Adrenal gland (tissue), 19 donors: ENCODE measurements at places on chromosomes 4 and X. TPM values are rescaled to one million over a fixed set of nuclear protein-coding genes. Genes with fewer than 3 reads are reported as not detected.

- H3K36me3 ChIP-seq: no peaks in the 10 kb centered on the region
- H3K27me3 ChIP-seq: no peaks in the 10 kb centered on the region
- H3K4me1 ChIP-seq: no peaks in the 10 kb centered on the region
- DNase-seq: no peak
These were observed 106.4 kb downstream of the SH3BGRL start for GRCh38 chrX:81308086-81308829.

DNA sequence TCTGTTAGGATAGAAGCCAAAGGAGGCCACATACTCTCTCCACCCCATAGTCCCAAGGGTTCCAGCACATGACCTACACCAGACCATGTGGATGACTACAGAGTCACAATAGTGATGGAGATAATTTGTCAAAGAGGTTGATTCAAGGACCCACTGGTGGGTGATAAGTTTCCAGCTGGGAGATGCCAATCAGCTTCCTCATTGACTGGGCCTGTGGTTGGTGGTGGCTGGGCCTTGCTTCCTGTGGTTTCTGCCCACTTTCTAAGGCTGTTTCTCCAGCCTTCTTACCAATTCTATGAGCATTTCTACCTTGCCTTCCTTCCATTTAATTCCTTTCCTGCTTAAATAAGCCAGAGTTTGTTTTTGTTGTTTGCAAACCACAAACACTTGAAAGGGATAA lies 95.5 kb upstream of the CPEB2 start:
- H3K4me3 ChIP-seq: no peak overlapping the region
- peaks cover 8% of the 10 kb centered on the region for H3K27me3 ChIP-seq
- no peak for DNase-seq
- no peaks in the 10 kb centered on the region for H3K4me1 ChIP-seq
- no peak overlapping the region for H3K27ac ChIP-seq
- no peaks in the 10 kb centered on the region for H3K36me3 ChIP-seq

- peaks cover 15% of the 10 kb centered on the region for H3K36me3 ChIP-seq
- H3K27me3 ChIP-seq: no peaks in the 10 kb centered on the region
- no peak overlapping the region for H3K27ac ChIP-seq
- no peak for DNase-seq
- H3K4me3 ChIP-seq: no peak overlapping the region
- no peaks in the 10 kb centered on the region for H3K4me1 ChIP-seq
These were observed 39.6 kb downstream of the ARL13A start for GRCh38 chrX:101009090-101009489.

DNA sequence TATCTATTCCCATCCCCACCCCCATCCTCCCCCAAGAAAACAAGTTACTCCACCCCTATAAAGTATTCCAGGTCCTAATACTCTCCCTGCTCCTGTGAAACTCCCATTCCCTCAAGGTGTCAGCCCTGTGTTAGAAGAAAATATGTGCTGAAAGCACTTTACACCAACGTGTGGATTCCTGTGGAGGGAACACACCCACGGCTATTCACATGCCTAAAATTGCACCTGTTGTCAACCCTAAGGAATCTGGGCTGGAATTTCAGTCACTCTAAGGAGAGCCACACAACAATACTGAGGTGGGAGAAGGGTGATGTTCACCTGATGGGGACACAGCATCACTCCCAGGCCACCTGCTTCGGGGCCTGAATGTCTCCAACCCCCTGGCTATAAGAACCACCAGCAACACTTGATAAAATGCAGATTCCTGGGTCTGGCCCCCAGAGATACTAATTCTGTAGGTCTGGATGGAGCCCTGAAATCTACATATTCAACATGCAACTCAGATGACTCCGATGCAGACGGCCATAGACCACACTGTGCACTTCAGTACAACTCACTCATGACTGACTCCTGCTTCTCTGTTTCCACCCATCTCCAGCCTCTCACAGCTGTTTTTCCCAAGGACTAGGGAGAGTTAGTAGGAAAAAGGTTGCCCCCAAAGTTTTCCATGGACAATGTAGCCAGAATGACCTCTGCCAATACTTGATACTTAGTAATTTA lies 15.8 kb downstream of the SCD5 start:
- peaks cover 40% of the 10 kb centered on the region for H3K4me1 ChIP-seq
- H3K27me3 ChIP-seq: no peaks in the 10 kb centered on the region
- DNase-seq: no peak

- no peak for DNase-seq
- no peaks in the 10 kb centered on the region for H3K4me1 ChIP-seq
- no peaks in the 10 kb centered on the region for H3K36me3 ChIP-seq
- H3K27ac ChIP-seq: no peak overlapping the region
- H3K4me3 ChIP-seq: no peak overlapping the region
These were observed 97.8 kb downstream of the TLL1 start for GRCh38 chr4:165970703-165971420.

GRCh38 chrX:18702362-18703195 lies 4.9 kb upstream of the PPEF1 start:
- H3K27ac ChIP-seq: no peak overlapping the region
- peaks cover 17% of the 10 kb centered on the region for H3K27me3 ChIP-seq
- no peaks in the 10 kb centered on the region for H3K4me1 ChIP-seq
- DNase-seq: no peak
- H3K4me3 ChIP-seq: no peak overlapping the region

DNA sequence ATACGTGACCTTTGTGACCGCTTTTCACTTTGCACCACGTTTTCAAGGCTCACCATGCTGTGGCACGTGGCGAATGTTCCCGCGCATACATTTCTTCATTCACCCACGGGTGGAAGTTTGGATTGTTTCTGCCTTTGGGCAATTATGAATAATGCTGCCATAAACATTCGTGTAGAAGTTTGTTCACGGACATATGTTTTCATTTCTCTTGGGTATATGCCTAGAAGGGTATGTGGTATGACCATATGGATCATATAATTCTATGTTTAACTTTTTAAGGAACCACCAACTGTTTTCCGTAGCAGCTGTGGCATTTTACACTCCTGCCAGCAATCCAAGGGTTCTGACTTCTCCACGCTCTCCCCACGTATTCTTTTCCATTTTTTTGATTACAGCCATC lies 60.9 kb upstream of the MXD4 start:
- no peak overlapping the region for H3K4me3 ChIP-seq
- no peaks in the 10 kb centered on the region for H3K36me3 ChIP-seq
- H3K27me3 ChIP-seq: no peaks in the 10 kb centered on the region
- H3K4me1 ChIP-seq: no peaks in the 10 kb centered on the region

GRCh38 chrX:29547877-29548276 lies 667.5 kb upstream of the MAGEB2 start:
- H3K4me3 ChIP-seq: no peak overlapping the region
- H3K36me3 ChIP-seq: no peaks in the 10 kb centered on the region
- no peaks in the 10 kb centered on the region for H3K4me1 ChIP-seq
- H3K27ac ChIP-seq: no peak overlapping the region
- DNase-seq: no peak
- no peaks in the 10 kb centered on the region for H3K27me3 ChIP-seq

GRCh38 chr4:54473798-54474197 lies 184.0 kb upstream of the KIT start:
- no peak overlapping the region for H3K27ac ChIP-seq
- no peaks in the 10 kb centered on the region for H3K27me3 ChIP-seq
- H3K36me3 ChIP-seq: no peaks in the 10 kb centered on the region
- DNase-seq: no peak

DNA sequence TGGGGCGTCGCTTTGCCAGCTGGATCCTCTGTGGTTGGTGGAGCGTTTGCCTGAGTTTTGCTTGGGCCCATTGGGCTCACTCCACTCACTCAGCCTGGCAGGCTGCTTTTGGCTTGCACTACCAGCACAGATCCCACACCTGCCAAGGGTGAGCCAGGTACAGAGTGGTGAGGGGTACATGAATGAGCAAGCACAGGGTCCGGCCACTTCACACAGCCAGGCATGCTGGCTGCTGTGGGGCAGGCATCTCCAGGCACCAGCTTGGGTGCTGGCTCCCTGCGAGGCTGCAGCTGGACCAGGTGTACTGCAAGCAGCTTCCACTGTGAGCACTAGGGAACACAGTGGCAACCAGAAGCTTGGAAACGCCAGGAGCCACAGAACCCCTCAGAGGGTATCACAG lies 60.1 kb upstream of the NPNT start:
- H3K4me3 ChIP-seq: no peak overlapping the region
- H3K4me1 ChIP-seq: no peaks in the 10 kb centered on the region

DNA sequence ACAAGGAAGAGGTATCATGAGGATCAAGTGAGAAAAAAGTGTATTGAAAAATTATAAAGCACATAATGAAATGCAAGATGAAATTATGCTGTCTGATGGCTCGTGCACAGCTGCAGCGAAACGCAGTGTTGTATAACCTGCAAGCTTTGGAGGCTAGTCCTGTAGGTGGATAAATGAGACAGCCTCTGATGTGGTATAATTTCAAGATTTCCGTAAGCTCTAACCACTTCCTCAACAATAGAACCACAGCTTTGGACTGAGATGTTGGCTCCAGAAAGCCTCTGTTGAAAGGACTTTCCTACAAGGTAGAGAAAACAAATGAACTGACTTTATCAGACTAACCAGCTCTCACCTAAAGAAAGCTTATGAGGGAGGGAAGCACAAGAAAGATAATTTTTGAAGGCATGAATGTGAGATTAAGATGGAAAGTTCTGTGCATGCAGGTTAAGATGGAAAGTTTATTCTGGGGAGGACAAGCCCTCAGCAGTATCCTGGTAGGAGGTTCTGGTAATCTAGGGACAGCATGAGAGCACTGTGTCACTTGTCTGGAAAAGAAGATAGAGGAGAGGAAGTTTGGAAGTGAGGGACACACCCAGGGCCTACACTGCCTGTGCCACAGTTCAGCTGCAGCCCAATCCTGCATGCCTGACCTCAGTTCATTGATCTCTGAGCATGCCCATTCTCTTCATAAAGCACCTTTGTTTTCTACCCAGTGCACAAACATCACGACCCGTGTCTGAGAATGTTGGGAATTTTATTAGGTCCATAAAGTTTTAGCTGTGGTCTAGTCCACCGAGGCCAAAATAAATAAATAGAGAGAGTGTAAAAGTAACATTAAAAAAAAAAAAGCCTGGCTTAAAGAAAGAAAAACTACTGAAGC lies 161.5 kb upstream of the SFRP2 start:
- no peaks in the 10 kb centered on the region for H3K27me3 ChIP-seq
- H3K27ac ChIP-seq: no peak overlapping the region
- H3K36me3 ChIP-seq: no peaks in the 10 kb centered on the region

DNA sequence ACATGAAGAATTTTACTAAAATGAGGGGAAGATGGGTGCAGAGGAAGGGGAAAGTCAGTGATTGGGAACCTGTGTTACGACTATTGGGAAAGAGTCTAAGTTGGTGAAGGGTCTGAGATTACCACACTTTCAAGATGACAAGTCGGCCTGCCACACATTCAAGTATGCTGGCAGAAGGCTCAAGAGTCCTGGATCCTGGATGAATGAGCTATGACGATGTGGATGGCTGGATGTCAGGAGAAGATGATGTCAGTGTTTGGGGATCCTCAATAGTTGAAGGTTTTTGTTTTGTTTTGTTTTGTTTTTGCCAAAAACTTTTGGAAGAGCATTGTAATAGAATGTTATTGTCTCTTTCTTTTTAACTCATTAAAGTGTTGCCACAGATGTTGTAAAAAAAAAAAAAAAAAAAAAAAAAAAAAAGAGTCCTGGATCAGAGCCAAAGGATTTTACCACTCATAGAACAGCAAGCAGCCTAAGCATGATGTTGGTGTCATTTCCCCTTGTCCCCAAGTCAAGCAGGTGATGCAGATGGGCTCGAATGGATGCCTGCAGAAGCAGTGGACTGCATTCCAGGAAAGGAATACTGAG lies 120.6 kb downstream of the REELD1 start:
- no peak overlapping the region for H3K27ac ChIP-seq
- peaks cover 11% of the 10 kb centered on the region for H3K4me1 ChIP-seq
- no peak for DNase-seq
- no peaks in the 10 kb centered on the region for H3K36me3 ChIP-seq
- no peaks in the 10 kb centered on the region for H3K27me3 ChIP-seq
- H3K4me3 ChIP-seq: no peak overlapping the region

- no peaks in the 10 kb centered on the region for H3K36me3 ChIP-seq
- no peak for DNase-seq
- no peaks in the 10 kb centered on the region for H3K4me1 ChIP-seq
These were observed 22.2 kb downstream of the DTHD1 start for GRCh38 chr4:36303426-36304137.

GRCh38 chrX:29518100-29518499 lies 697.3 kb upstream of the MAGEB2 start:
- DNase-seq: no peak
- no peaks in the 10 kb centered on the region for H3K27me3 ChIP-seq
- no peak overlapping the region for H3K27ac ChIP-seq
- no peaks in the 10 kb centered on the region for H3K36me3 ChIP-seq

DNA sequence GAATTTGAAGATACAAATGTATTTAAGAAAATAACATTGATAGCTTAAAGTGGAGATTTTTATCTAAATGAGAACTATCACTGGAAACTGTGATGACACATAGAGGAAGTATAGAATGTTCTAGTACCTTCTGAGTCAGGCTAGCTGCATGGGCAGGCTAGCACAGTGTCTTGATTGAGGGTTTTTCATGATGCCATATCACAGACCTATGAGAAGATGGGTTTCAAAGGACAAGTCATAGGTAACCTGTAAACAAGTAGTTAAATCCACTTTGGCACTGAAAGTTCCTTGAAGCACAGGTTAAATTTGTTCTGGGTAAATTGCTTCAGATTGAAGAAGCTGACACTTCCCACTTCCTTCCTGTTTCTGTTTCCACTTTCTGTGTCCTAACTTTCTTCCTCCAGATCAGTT lies 48.2 kb upstream of the CDKN2AIP start:
- no peak overlapping the region for H3K4me3 ChIP-seq
- no peak for DNase-seq
- no peaks in the 10 kb centered on the region for H3K36me3 ChIP-seq
- H3K27ac ChIP-seq: no peak overlapping the region
- H3K4me1 ChIP-seq: peaks cover 6% of the 10 kb centered on the region
- H3K27me3 ChIP-seq: peaks cover 5% of the 10 kb centered on the region

DNA sequence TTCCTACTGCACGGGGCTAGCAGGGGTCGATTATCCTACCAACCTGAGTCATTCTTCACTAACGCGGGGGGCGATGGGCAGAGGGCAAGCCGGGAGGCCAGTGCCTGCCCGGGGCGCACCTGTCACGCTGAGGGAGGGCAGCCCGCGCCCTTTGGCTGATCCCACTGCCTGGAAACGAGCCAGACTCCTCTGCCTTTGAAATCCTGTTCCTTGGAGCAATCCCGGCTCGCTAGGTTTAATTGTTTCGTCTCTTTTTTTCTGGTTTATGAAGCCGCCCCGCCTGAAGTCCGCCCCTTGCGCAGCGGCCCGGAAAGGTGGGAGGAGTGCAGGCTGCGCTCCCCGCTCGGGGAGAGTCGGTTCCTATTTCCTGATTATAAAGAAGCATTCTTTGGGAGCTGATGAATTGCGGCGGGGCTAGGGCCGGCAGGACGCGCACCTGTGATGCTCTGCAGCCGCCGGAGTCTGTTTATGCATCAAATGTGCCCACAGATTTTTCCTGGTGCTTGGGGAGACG lies 484.2 kb downstream of the BCOR start:
- no peak overlapping the region for H3K27ac ChIP-seq
- H3K36me3 ChIP-seq: no peaks in the 10 kb centered on the region
- DNase-seq: no peak
- no peaks in the 10 kb centered on the region for H3K4me1 ChIP-seq
- no peak overlapping the region for H3K4me3 ChIP-seq
- peaks cover 53% of the 10 kb centered on the region for H3K27me3 ChIP-seq

SPANXD gene
- not detected for total RNA-seq

ZNF630 gene
- 4.0 TPM for total RNA-seq

GABRB1 gene
- total RNA-seq: not detected

MED12 gene
- total RNA-seq: 92.7 TPM

GIMD1 gene
- not detected for total RNA-seq

PDCL2 gene
- total RNA-seq: 0.94 TPM

FAM200B gene
- total RNA-seq: 90.3 TPM
